ENCODE measurements at places on chromosomes 6 and 20.

DNA sequence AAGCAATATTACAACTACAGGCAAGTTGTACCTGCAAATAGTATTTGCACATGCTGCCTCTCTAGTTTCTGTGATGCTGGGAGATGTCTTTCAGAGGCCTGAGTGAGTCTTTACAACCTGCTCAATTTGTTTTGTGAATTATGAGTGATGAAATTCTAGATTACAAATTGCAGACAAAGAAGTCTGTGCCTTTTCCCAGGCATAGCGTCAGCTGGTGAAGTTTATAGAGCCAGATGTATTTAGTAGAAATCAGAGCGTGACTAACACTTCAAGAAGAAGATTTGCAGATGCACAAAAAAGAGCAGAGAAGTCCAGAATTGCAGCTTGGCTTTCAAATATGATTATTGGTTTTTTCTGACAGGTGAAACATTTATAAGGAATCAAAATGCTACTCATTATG is 289.9 kb downstream of the PLCB1 start:
- no peak for DNase-seq

DNA sequence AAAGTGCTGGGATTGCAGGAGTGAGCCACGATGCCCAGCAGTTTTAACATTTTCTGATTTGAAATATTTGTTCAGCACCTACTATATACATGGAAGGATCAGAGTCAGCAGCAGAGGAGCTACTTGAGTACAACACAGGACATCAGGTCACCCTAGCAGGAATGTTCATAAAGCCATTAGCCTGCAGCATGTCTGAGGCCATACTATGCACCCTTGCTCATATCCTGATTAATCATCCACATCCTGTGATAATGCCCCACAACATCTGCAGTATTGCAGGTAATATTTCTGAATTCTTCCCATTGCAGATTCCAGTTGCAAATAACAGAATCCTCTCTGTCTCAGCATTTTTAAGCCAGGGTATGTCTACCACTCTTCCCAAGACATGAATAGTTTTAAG is 171.0 kb upstream of the PRND start:
- DNase-seq, result no peak

- peak; percentile 88 for DNase-seq
Measured at GRCh38 chr20:50794846-50795634, at the start of gene BCAS4. TSS of gene BCAS4 (plus strand) at chr20:50795061. CDS start at chr20:50795084, 23 bp downstream.

DNA sequence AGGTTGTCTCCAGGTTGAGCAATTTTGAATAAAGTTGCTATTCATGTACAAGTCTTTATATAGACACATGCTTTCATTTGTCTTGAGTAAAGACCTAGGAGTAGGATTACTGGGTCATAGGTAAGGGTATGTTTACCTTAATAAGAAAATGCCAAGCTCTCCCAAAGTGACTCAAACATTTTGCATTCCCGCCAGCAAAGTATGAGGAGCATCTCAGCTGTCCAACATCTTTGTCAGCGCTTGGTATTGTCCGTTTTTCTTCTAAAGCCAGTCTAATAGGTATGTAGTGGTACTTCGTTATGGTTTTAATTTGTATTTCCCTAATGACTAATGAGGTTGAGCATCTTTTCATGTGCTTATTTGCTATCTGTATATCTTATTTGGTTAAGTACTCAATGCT is 67.2 kb downstream of the MAP3K5 start:
- no peak for DNase-seq

GRCh38 chr20:23146857-23147637 is 60.9 kb upstream of the CD93 start:
- no peak for DNase-seq

- no peak for DNase-seq
Measured at GRCh38 chr20:48822879-48823385, 4.9 kb downstream of the PREX1 start.

- no peak for DNase-seq
Measured at GRCh38 chr6:89406141-89406540, 5.9 kb downstream of the RRAGD start.

DNA sequence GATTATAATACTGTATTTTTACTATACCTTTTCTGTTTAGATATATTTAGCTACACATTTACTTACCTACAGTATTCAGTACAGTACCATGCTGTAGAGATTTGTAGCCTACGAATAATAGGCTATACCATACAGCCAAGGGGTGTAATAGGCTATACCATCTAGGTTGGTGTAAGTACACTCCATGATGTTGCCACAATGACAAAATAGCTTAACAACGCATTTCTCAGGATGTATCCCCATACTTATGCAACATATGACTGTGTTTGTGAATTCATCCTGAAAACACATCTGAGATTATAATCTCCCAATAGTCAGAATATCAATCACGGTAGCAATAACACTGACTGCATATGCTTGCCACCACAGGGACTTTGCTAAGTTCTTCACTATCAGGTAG is 20.7 kb downstream of the B4GALT5 start:
- DNase-seq, result no peak

DNA sequence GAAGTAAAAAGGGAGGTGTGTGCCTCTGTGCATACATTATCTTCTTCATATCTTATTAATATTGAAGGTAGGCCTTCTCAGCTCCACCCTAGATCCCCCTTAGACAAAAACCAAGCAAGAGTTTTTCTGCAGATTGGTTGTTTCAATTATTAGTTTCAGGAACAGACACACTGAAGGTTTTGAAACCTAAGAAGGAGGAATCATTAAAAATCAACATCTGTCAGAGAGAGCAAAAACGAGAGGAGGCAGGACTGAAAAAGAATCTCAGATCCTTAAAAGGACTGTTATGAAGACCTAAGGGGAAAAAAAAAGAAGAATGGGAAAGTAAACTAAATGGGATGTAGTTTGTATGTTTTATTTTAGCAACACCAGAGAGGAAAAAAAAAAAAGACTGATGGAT is 560.8 kb upstream of the JAG1 start:
- no peak for DNase-seq

- no peak for DNase-seq
Measured at GRCh38 chr6:35365594-35366203, 23.3 kb downstream of the PPARD start.

Measured in activated CD4-positive, alpha-beta T cell treated with anti-CD3 and anti-CD28 coated beads for 48 hours (primary cell).